ENCODE measurements at places on chromosomes 13 and 19. TPM values are rescaled to one million over a fixed set of nuclear protein-coding genes. Genes with fewer than 3 reads are reported as not detected.

DNA sequence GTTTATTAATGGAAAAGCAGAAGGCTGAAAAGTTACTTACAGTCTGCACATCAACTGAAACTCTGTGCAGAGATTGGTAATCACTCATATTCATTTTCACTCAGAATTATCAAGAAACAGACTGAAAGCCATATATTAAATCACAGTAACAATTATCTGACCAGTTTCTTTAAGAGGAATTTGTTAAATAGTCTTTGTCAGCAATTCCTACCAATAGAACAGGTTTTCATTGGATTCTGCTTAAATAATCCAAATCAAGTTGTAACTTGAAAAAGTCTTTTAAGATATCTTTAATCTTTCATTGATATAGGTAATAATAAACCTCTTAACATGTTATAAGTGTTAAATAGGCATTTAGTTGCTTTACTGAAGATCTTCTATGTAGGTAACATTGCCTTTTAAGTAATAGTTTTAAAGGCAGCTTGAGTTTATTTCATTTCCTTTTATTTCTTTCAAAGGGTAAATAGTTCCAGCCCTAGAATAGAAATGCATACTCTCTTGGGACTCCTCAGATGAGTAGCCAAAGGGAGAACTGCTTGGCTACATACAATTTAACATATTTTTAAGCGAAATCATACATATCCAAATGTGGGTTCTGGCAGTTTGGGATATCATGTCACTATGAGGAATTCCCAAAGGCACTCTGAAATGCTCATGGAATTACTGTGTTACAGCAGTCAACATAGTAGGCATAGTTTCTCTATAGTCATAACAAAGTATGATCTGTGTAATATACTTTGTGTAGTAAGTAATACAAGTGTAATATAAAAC is 326.0 kb upstream of the SPRY2 start:
- no peaks in the 10 kb centered on the region for H3K36me3 ChIP-seq
- H3K4me3 ChIP-seq, result no peak overlapping the region
- H3K27me3 ChIP-seq, result no peaks in the 10 kb centered on the region
- H3K4me1 ChIP-seq, result no peaks in the 10 kb centered on the region
- DNase-seq, result no peak

Gene SWSAP1
- total RNA-seq, result 2.7 TPM

Gene ZNF709
- total RNA-seq, result 3.5 TPM

GRCh38 chr19:8965887-8966286 is 44.3 kb downstream of the MUC16 start:
- no peak overlapping the region for H3K27ac ChIP-seq
- peaks cover 8% of the 10 kb centered on the region for H3K27me3 ChIP-seq
- H3K36me3 ChIP-seq, result no peaks in the 10 kb centered on the region

Gene AP3D1
- 41.9 TPM for total RNA-seq

DNA sequence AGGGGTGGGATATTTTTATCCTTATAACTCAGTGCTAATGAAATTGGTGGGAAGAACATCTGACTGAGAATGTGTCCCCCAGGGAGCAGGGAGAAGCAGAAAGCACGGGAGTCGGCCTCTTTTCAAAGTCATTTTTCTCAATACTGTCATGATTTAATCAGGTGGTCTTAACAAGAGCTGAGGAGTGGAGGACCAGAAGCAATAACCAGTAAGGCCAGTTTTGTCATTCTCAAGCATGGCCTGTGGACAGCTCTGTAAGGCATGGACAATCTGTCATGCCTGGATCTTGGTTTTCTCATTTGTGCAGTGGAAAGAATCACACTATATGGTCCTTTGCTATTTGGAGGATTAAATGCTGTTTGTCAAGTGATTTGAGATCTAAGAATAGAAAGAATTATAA is 99.7 kb downstream of the TNFSF11 start:
- H3K27ac ChIP-seq, result no peak overlapping the region
- no peaks in the 10 kb centered on the region for H3K4me1 ChIP-seq
- H3K4me3 ChIP-seq, result no peak overlapping the region

GRCh38 chr19:28170066-28170465 is 1042.9 kb downstream of the UQCRFS1 start:
- no peaks in the 10 kb centered on the region for H3K36me3 ChIP-seq
- H3K27ac ChIP-seq, result no peak overlapping the region
- DNase-seq, result no peak
- no peak overlapping the region for H3K4me3 ChIP-seq
- no peaks in the 10 kb centered on the region for H3K4me1 ChIP-seq

Gene LGALS14
- total RNA-seq, result not detected

DNA sequence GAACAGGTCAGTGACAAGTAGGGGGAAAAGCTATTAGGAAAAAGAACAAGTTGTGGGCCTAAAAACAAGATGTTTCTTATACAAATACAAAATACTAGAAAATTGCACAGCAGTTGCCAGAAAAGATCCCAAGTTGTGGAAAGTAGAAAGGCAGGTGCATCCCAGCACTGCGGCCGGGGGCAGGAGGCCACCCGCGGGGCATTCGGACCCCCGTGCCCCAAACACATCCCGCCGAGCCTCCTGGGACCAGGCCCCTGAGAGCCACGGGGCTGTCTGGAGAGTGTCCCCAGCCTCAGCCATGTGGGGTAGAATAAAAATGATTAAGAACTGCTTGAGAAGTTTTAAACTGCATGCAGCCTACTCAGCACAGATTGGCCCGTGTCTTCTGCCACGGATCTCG is 11.4 kb downstream of the RASA3 start:
- H3K36me3 ChIP-seq, result peaks cover 54% of the 10 kb centered on the region
- no peak for DNase-seq
- no peak overlapping the region for H3K4me3 ChIP-seq
- H3K27me3 ChIP-seq, result no peaks in the 10 kb centered on the region
- peak overlapping the region; percentile 50 for H3K27ac ChIP-seq

DNA sequence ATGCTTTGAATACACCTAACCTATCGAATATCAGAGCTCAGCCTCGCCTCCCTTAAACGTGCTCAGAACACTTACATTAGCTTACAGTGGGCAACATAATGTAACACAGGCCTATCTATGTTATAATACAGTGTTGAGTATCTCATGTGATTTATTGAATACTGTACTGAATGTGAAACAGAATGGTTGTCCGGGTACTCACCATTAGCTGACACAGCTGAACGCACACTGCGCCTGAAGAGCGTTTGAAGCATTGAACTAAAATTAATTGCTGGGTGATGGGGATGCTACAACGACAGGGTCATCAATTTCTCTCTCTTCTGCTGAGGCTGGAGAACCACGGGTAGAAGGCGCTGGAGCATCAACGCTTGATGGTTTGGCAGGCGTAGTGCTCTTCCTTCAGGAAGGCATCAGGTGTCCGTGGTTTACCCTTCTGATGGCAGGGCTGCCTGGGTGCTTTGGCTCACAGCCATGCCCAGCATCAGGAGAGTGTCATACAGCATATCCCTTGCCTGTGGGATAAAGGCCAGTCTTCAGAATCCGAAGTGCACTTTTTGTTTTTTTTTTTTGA is 46.9 kb upstream of the UBE2L5 start:
- peak overlapping the region; percentile 69 for H3K27ac ChIP-seq
- peaks cover 6% of the 10 kb centered on the region for H3K36me3 ChIP-seq
- H3K4me1 ChIP-seq, result peaks cover 87% of the 10 kb centered on the region
- no peaks in the 10 kb centered on the region for H3K27me3 ChIP-seq

- no peak within 1 kb of the TSS for H3K4me3 ChIP-seq
- no peak within 1 kb of the TSS for H3K27ac ChIP-seq
- DNase-seq, result no peak
- peaks cover 4% of the 10 kb centered on the region for H3K4me1 ChIP-seq
These were observed at the start of gene ELANE for GRCh38 chr19:852136-853013. TSS of gene ELANE (plus strand) at chr19:852303. CDS start at chr19:852329, 26 bp downstream.

GRCh38 chr13:78701383-78701782 is 42.4 kb upstream of the OBI1 start:
- no peak overlapping the region for H3K27ac ChIP-seq
- no peaks in the 10 kb centered on the region for H3K27me3 ChIP-seq
- H3K4me1 ChIP-seq, result no peaks in the 10 kb centered on the region
- no peak for DNase-seq
- no peak overlapping the region for H3K4me3 ChIP-seq

DNA sequence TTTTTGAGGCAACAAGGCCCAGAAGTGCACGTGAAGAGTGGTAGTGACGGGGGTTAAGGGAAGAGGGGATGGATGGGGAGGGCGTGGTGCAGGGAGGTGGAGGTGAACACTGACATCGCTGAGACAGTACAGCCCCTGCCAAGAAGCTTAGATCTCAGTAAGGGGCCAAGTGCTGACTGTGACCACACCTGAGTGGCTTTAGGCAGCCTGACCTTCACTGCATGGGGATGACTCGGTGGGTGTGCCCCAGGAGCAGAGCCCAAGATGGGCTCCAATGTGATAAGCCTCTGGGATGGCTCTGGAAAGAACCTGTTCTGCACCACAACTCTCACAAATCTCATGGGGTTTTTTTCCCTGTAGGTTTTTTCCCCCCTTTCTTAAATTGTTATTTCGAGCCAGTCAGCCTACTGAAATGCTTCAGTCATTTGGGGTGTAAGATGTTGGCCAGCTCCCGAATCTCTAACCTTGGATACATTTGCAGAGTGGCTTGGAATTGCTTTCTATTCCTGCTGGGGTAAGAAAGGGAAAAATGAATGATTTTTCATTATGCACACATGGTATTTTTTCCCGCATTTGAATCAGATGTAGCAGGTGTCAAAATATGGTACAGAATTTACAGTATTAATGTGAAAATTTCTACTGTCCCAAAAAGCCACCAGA is 165.0 kb downstream of the TM9SF2 start:
- H3K36me3 ChIP-seq, result no peaks in the 10 kb centered on the region
- H3K27me3 ChIP-seq, result no peaks in the 10 kb centered on the region
- no peaks in the 10 kb centered on the region for H3K4me1 ChIP-seq
- DNase-seq, result no peak
- H3K27ac ChIP-seq, result no peak overlapping the region

Gene ATP8B3
- 2.5 TPM for total RNA-seq

GRCh38 chr13:21389124-21389523 is 70.0 kb downstream of the ZDHHC20 start:
- H3K4me3 ChIP-seq, result no peak overlapping the region
- H3K36me3 ChIP-seq, result peaks cover 67% of the 10 kb centered on the region
- H3K27ac ChIP-seq, result no peak overlapping the region
- no peaks in the 10 kb centered on the region for H3K27me3 ChIP-seq

DNA sequence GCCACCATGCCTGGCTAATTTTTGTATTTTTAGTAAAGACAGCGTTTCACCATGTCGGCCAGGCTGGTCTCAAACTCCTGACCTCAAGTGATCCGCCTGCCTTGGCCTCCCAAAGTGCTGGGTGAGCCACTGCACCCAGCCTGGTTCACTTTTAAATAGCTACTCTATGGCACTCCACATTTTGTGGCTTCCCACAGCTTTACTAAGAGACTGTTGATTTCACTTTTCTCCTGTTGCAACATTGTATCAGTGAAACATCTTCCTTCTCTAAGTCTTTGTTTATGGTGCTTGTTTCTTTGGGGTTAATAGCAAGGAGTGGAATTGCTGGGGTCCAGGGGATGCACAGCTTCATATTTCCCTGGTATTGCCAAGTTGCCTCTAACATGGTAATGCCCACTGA is 12.3 kb downstream of the TMEM38A start:
- no peak overlapping the region for H3K4me3 ChIP-seq
- DNase-seq, result no peak
- H3K4me1 ChIP-seq, result no peaks in the 10 kb centered on the region
- no peaks in the 10 kb centered on the region for H3K36me3 ChIP-seq
